Caki2 (cell line): ENCODE measurements at places on chromosomes 1 and 21. TPM values are rescaled to one million over a fixed set of nuclear protein-coding genes. Genes with fewer than 3 reads are reported as not detected.

DCST1 gene
- total RNA-seq, result not detected in 2 replicates

C1QTNF12 gene
- not detected in 2 replicates for total RNA-seq

F11R gene
- total RNA-seq, result 17.4 and 41.5 TPM in 2 replicates

CFHR5 gene
- not detected in 2 replicates for total RNA-seq

DCDC2B gene
- not detected in 2 replicates for total RNA-seq

DEPDC1 gene
- total RNA-seq, result 18.2 and 18.7 TPM in 2 replicates

TNFRSF25 gene
- 1.8 and 4.3 TPM in 2 replicates for total RNA-seq

KCNH1 gene
- 1.4 and 2.0 TPM in 2 replicates for total RNA-seq

AKNAD1 gene
- 0.06 TPM in 1 of 2 replicates, not detected in the other for total RNA-seq

RHCE gene
- 0.68 TPM in 1 of 2 replicates, not detected in the other for total RNA-seq

NIBAN1 gene
- 26.5 and 36.6 TPM in 2 replicates for total RNA-seq

LCE5A gene
- total RNA-seq, result not detected in 2 replicates

TRIM67 gene
- 1.3 TPM in 1 of 2 replicates, not detected in the other for total RNA-seq

CYP2J2 gene
- total RNA-seq, result 0.20 and 4.5 TPM in 2 replicates

ZNF678 gene
- 1.4 and 1.6 TPM in 2 replicates for total RNA-seq

CHAF1B gene
- total RNA-seq, result 15.7 and 42.1 TPM in 2 replicates

PTPRC gene
- not detected in 2 replicates for total RNA-seq

CD5L gene
- not detected in 2 replicates for total RNA-seq

GPR3 gene
- total RNA-seq, result 1.7 TPM in 1 of 2 replicates, not detected in the other

RXRG gene
- total RNA-seq, result not detected in 2 replicates

FAM167B gene
- not detected in 2 replicates for total RNA-seq

ROR1 gene
- total RNA-seq, result 0.41 and 3.4 TPM in 2 replicates

CLCA4 gene
- not detected in 2 replicates for total RNA-seq

LPAR3 gene
- not detected in 2 replicates for total RNA-seq

PLA2G2C gene
- total RNA-seq, result not detected in 2 replicates

LRRC38 gene
- not detected in 2 replicates for total RNA-seq

TAL1 gene
- total RNA-seq, result not detected in 2 replicates

HYI gene
- 40.6 and 79.4 TPM in 2 replicates for total RNA-seq

NBPF6 gene
- total RNA-seq, result not detected in 2 replicates

FCER1A gene
- total RNA-seq, result not detected in 2 replicates

VWA1 gene
- 37.5 and 47.0 TPM in 2 replicates for total RNA-seq

SPATA46 gene
- total RNA-seq, result not detected in 2 replicates

LEFTY1 gene
- not detected in 2 replicates for total RNA-seq

NBPF20 gene
- total RNA-seq, result 0.61 and 2.9 TPM in 2 replicates

UCHL5 gene
- total RNA-seq, result 27.9 and 57.9 TPM in 2 replicates

VAV3 gene
- 21.4 and 44.4 TPM in 2 replicates for total RNA-seq

ACTA1 gene
- total RNA-seq, result 7.4 TPM in 1 of 2 replicates, not detected in the other

SERTAD4 gene
- 0.95 and 1.1 TPM in 2 replicates for total RNA-seq

UTS2 gene
- not detected in 2 replicates for total RNA-seq

CDA gene
- total RNA-seq, result 0.95 TPM in 1 of 2 replicates, not detected in the other

VSIG8 gene
- total RNA-seq, result 0.57 TPM in 1 of 2 replicates, not detected in the other

RNU1-2 gene
- not detected in 2 replicates for total RNA-seq

CFAP45 gene
- not detected in 2 replicates for total RNA-seq

ALPL gene
- 0.14 and 1.9 TPM in 2 replicates for total RNA-seq

BCAN gene
- total RNA-seq, result not detected in 2 replicates

TSTD1 gene
- total RNA-seq, result 53.5 and 67.6 TPM in 2 replicates

SPRR1B gene
- total RNA-seq, result not detected in 2 replicates

NEXN gene
- total RNA-seq, result 1.7 and 1.8 TPM in 2 replicates

BRINP2 gene
- 14.4 and 19.0 TPM in 2 replicates for total RNA-seq

CFHR2 gene
- total RNA-seq, result not detected in 2 replicates
